ENCODE measurements at places on chromosomes 2 and 18.

GRCh38 chr2:47508080-47508479 is 105.1 kb downstream of the MSH2 start:
- no peak for DNase-seq

GRCh38 chr2:13681936-13682335 is 950.6 kb upstream of the LRATD1 start:
- no peak for DNase-seq

- DNase-seq, result no peak
Measured at GRCh38 chr2:207072571-207072970, 93.2 kb downstream of the KLF7 start.

DNA sequence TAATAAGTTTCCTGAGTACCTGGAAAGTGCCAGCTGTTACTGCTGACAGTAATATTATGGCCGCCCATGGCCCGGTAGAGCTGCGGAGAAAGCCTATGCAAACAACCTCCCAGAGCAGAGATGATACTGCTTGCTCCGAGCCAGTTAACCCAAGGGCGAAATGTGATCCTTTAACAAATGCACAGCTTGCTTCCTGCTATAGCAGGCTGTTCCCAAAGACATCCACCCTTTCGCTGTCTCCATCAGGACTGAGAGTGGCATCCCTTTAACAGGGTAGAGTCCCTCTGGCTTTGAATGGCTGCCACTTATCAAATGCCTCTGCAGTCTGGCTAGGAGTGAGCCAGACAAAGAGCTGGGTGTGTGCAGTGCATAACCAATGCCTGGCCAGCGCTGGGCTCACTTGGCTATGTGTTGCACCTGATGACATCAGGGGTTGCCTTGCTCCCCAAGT is 69.7 kb upstream of the DAPL1 start:
- DNase-seq, result no peak

GRCh38 chr2:20643826-20644225 is 7.1 kb downstream of the HS1BP3 start:
- no peak for DNase-seq

All from activated CD4-positive, alpha-beta T cell treated with anti-CD3 and anti-CD28 coated beads for 48 hours (primary cell).